ENCODE measurements at places on chromosomes 5 and 9.

GRCh38 chr5:128629157-128629556 lies 91.1 kb upstream of the FBN2 start:
- H3K27ac ChIP-seq, result no peak overlapping the region
- no peak overlapping the region for H3K4me3 ChIP-seq
- no peak for DNase-seq
- no peaks in the 10 kb centered on the region for H3K27me3 ChIP-seq
- no peaks in the 10 kb centered on the region for H3K36me3 ChIP-seq
- no peaks in the 10 kb centered on the region for H3K4me1 ChIP-seq

DNA sequence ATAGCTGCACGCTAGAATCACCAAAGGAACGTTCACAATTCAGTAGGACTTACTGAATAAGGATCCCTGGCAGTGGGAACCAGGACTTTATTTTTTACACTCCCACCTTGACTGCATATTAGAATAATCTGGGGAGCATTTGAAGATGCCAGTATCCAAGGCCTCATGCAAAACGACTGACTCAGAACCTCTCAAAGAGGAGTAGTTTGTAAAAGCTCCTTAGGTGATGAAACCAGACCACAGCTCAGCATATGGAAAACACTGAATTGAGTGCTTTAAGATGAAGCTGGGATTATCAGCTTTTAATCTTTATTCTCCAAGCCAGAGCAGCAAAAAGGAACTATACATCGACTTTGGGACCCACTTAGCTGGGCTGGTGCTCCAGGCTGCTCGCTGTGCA lies 288.3 kb downstream of the MLLT3 start:
- no peaks in the 10 kb centered on the region for H3K36me3 ChIP-seq
- DNase-seq, result no peak
- no peak overlapping the region for H3K4me3 ChIP-seq
- peaks cover 31% of the 10 kb centered on the region for H3K4me1 ChIP-seq
- no peak overlapping the region for H3K27ac ChIP-seq

GRCh38 chr9:112777914-112778313 lies 27.4 kb downstream of the SNX30 start:
- H3K4me1 ChIP-seq, result peaks cover 30% of the 10 kb centered on the region
- no peaks in the 10 kb centered on the region for H3K36me3 ChIP-seq
- no peaks in the 10 kb centered on the region for H3K27me3 ChIP-seq
- H3K4me3 ChIP-seq, result no peak overlapping the region
- DNase-seq, result no peak
- H3K27ac ChIP-seq, result no peak overlapping the region

- H3K36me3 ChIP-seq, result no peaks in the 10 kb centered on the region
- H3K27ac ChIP-seq, result no peak overlapping the region
- H3K4me1 ChIP-seq, result no peaks in the 10 kb centered on the region
- no peaks in the 10 kb centered on the region for H3K27me3 ChIP-seq
- DNase-seq, result no peak
Measured at GRCh38 chr5:33267801-33268200, 173.0 kb upstream of the TARS1 start.

- no peaks in the 10 kb centered on the region for H3K36me3 ChIP-seq
- H3K4me3 ChIP-seq, result no peak overlapping the region
- H3K27ac ChIP-seq, result no peak overlapping the region
- H3K4me1 ChIP-seq, result no peaks in the 10 kb centered on the region
- DNase-seq, result no peak
Measured at GRCh38 chr5:27969157-27969556, 930.8 kb upstream of the CDH9 start.

All from activated T-cell treated with anti-CD3 and anti-CD28 coated beads, Interleukin-2, amount 50 U/mL, for 24 hours (primary cell).